ENCODE measurements at places on chromosomes 2 and 18. TPM values are rescaled to one million over a fixed set of nuclear protein-coding genes. Genes with fewer than 3 reads are reported as not detected.
A peak's percentile ranks its signal among the peaks of the same experiment; 100 is the strongest.

The BUB1 gene
- total RNA-seq = 7.1 TPM

The AP1S3 gene
- 2.2 TPM for total RNA-seq

The SERPINB13 gene
- total RNA-seq = not detected

The DAPL1 gene
- total RNA-seq = not detected

The HJURP gene
- total RNA-seq = 3.5 TPM

The TTN gene
- total RNA-seq = under 0.01 TPM

DNA sequence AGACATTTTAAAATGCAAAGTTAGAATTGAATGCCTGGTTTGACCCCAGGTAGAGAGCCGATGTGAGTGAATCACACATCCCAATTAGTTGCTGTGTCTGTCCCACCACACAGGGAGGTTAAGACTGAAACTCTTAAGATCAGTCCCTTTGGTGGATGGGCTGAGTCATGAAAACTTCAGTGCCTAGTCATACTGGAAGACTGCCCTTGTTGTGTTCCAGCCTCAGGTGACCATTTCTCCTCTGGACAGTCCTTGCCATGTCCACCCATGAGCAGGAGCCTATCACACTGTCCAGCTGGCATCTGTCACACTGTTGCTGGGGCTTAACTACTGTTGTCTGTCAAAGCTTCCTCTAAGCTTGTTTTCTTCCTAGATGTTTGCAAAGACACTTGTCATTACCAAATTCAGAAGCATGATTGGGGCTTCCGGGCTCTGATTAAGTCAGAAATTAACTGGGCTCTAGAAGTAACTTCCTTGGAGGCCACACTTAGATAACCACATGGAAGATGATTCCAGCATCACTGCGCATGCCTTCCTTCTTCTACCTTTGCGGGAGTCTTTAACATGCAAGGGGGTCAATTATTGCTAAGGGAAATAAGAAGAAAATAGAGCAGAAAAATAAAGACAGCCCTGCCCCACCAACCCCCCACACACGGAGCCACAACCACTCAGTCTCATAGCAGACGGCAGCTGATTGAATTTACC, 21.3 kb downstream of the CYRIA start:
- no peaks in the 10 kb centered on the region for H3K27me3 ChIP-seq
- H3K4me1 ChIP-seq = peaks cover 2% of the 10 kb centered on the region
- no peaks in the 10 kb centered on the region for H3K36me3 ChIP-seq
- no peak overlapping the region for H3K4me3 ChIP-seq
- no peak for DNase-seq

GRCh38 chr2:12733846-12734245, 17.1 kb downstream of the TRIB2 start:
- no peak overlapping the region for H3K4me3 ChIP-seq
- peaks cover 93% of the 10 kb centered on the region for H3K36me3 ChIP-seq
- no peak overlapping the region for H3K27ac ChIP-seq
- no peaks in the 10 kb centered on the region for H3K27me3 ChIP-seq
- peaks cover 3% of the 10 kb centered on the region for H3K4me1 ChIP-seq

DNA sequence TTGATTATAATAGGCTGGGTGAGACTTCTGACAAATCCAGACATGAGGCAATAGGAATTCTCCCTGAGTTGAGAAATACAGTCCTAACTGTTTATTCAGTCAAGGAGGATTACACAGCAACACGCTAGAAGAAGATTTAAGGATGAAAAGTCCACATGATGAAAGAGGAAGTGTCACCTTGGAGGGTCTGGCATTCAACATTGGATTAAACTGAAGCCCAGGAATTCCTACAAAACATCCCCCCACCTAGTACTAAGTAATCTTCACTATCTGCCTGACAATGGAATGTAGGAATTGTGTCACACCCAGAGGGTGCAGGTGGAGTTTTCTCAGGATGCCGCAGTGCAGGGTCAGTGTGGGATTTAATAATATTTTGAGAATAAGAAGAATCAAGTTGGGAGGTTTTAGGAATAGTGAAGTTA, 142.4 kb downstream of the SOCS6 start:
- no peaks in the 10 kb centered on the region for H3K27me3 ChIP-seq
- H3K4me1 ChIP-seq = peaks cover 8% of the 10 kb centered on the region
- H3K36me3 ChIP-seq = no peaks in the 10 kb centered on the region
- H3K27ac ChIP-seq = peak overlapping the region; percentile 59
- peak; percentile 72 for DNase-seq
- no peak overlapping the region for H3K4me3 ChIP-seq

GRCh38 chr18:43442571-43442970, 165.3 kb upstream of the SYT4 start:
- no peaks in the 10 kb centered on the region for H3K4me1 ChIP-seq
- no peak overlapping the region for H3K27ac ChIP-seq
- no peaks in the 10 kb centered on the region for H3K27me3 ChIP-seq
- H3K4me3 ChIP-seq = no peak overlapping the region
- no peak for DNase-seq

GRCh38 chr2:21793461-21793860, 669.7 kb downstream of the TDRD15 start:
- no peaks in the 10 kb centered on the region for H3K27me3 ChIP-seq
- H3K27ac ChIP-seq = no peak overlapping the region
- H3K4me1 ChIP-seq = no peaks in the 10 kb centered on the region
- H3K4me3 ChIP-seq = no peak overlapping the region

DNA sequence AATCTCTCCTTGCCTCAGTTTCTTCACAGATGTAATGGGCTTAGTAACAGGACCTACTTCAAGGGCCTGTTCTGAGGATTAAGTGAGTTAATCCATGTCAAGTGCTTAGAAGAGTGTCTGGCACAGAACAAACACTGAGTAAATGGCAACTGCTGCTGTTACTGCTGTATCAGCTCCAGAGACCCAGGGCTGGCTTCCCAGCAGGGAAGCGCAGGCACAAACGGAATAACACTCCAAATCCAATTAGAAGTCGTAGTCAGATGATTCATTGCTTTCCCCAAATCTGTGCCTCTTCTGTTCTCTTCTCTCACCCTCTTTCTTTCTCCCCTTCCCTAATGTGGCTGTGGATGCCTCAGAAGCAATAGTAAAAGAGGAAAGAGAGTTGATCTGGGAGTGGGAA, 101.1 kb upstream of the FZD7 start:
- H3K36me3 ChIP-seq = no peaks in the 10 kb centered on the region
- peak; percentile 67 for DNase-seq
- H3K4me1 ChIP-seq = peaks cover 33% of the 10 kb centered on the region
- no peak overlapping the region for H3K4me3 ChIP-seq
- H3K27ac ChIP-seq = peak overlapping the region; percentile 70

GRCh38 chr18:74284191-74284979, 7.4 kb downstream of the CYB5A start:
- peaks cover 7% of the 10 kb centered on the region for H3K4me1 ChIP-seq
- H3K27ac ChIP-seq = no peak overlapping the region
- no peaks in the 10 kb centered on the region for H3K27me3 ChIP-seq
- DNase-seq = no peak
- H3K36me3 ChIP-seq = no peaks in the 10 kb centered on the region

DNA sequence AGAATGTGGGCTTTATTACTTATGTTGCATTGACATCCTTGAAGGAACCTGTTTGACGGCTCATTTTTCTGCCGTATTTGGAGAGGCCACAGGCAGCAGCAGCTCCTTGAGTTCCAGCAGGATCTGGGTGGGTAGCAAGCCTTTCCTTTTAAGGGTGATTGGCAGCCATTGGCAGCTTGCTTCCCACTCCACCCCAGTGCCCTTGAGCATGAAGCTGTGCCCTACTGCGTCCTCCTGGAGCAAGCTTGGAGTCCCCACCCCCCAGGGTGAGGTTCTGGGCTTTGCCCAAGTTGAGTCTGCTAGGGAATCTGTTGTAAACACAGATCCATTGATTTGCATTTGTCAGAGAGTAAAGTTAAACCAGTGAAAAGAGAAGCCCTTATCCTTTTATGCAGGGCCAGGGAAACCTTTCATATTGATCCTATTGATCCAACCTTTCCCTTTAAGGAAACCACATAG, 9.2 kb downstream of the ONECUT2 start:
- peaks cover 65% of the 10 kb centered on the region for H3K27me3 ChIP-seq
- no peak for DNase-seq
- H3K27ac ChIP-seq = no peak overlapping the region
- H3K36me3 ChIP-seq = no peaks in the 10 kb centered on the region

GRCh38 chr2:69033461-69034095, 20.6 kb downstream of the ANTXR1 start:
- H3K4me3 ChIP-seq = no peak overlapping the region
- H3K4me1 ChIP-seq = peaks cover 26% of the 10 kb centered on the region
- no peak for DNase-seq
- no peaks in the 10 kb centered on the region for H3K27me3 ChIP-seq

GRCh38 chr2:95023222-95023597, 2.3 kb upstream of the MAL start:
- H3K4me3 ChIP-seq = no peak overlapping the region
- no peaks in the 10 kb centered on the region for H3K4me1 ChIP-seq
- no peaks in the 10 kb centered on the region for H3K36me3 ChIP-seq
- DNase-seq = no peak

- no peak overlapping the region for H3K27ac ChIP-seq
- peaks cover 8% of the 10 kb centered on the region for H3K4me1 ChIP-seq
- DNase-seq = no peak
- no peaks in the 10 kb centered on the region for H3K36me3 ChIP-seq
Measured at GRCh38 chr2:19697131-19697530, 204.7 kb downstream of the TTC32 start.

DNA sequence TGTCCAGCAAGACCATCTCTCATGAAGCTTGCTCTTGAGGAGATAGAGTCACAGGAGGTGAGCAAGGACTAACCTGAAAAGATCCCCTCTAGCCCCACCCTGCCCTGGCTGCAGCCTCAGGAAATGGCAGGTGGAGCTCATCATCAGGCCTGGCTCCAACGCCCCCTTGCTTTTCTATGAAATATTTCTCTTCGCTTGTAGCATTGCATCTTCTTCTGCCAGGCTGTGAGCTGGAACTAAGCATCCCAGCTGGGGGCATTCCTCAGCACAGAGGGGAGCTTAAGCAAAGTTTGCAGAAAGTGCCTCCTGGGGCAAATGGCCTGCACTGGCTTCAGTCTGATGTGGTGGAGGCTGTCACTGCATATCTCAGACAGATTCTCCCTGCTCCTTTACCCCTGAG, 90.1 kb upstream of the LGALSL start:
- H3K27me3 ChIP-seq = peaks cover 39% of the 10 kb centered on the region
- no peak overlapping the region for H3K27ac ChIP-seq
- H3K4me1 ChIP-seq = peaks cover 13% of the 10 kb centered on the region
- H3K4me3 ChIP-seq = no peak overlapping the region
- no peaks in the 10 kb centered on the region for H3K36me3 ChIP-seq

DNA sequence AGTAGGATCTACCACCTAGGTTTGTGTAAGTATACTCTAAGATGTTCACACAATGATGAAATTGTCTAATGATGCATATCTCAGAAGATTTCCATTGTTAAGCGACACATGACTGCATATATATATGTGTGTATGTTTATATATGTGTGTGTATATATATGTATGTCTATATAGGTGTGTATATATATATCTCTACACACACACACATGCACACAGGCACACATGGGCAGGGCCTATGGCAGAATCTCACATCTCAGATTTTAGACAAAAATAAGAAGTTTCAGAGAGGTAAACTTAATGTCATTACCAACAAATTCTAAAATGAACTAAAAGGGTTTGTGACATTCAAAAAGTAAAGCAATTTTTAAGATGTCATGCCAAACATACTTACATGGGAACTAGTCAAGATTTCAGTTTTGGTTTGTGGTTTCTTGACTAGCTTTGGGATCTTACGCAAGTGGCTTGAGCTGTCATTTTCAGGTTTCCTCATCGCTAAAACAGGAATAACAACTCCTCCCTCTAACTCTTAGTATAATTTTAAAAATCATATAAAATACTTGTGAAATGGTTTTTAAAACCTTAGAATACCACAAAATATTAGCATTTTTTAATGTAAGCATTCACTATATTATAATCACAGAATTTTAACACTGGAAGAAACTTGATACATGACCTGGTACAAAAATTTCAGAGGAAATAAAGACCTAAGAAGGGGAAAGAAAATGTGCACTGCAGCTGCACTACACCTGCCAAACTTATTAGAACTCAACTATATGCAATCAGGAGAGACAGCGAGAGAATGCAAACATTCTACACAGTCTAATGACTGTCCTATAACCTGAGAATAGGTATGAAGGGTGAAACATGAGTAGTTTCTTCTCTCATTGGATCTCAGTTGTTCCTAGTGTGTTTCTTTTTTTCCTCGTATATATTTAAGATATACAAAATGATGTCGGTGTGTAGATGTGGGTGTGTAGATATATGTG, 75.7 kb downstream of the TTC21B start:
- peak overlapping the region; percentile 50 for H3K27ac ChIP-seq
- no peak overlapping the region for H3K4me3 ChIP-seq
- peak; percentile 55 for DNase-seq
- H3K27me3 ChIP-seq = no peaks in the 10 kb centered on the region
- H3K36me3 ChIP-seq = peaks cover 3% of the 10 kb centered on the region
- peaks cover 12% of the 10 kb centered on the region for H3K4me1 ChIP-seq

DNA sequence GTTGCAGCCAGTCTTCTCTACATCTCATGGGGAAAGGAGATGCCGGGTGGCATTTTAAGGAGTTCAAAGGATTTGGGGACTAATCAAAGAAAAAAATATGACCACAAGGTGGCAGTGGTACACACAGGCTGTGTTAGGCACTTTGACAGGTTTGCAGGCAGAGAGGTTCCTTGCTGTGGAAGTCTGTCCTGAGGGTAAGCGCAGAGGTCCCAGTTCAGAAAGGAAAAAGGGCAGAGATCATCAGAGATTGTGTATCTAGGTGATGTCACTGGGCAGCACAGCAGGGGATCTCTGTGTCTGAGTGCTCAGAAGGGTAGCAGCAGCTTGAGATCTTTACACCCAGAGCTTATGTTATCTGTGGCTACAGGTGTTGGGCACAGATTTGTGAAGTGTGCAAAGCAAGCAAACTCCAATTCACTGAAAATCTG, 231.4 kb downstream of the LRRTM1 start:
- no peak overlapping the region for H3K27ac ChIP-seq
- no peaks in the 10 kb centered on the region for H3K36me3 ChIP-seq
- H3K4me3 ChIP-seq = no peak overlapping the region

GRCh38 chr2:3608373-3609278, 13.7 kb downstream of the COLEC11 start:
- no peaks in the 10 kb centered on the region for H3K36me3 ChIP-seq
- no peaks in the 10 kb centered on the region for H3K4me1 ChIP-seq
- H3K27ac ChIP-seq = no peak overlapping the region
- no peak for DNase-seq
- H3K27me3 ChIP-seq = no peaks in the 10 kb centered on the region
- H3K4me3 ChIP-seq = no peak overlapping the region
